Activated CD4-positive, alpha-beta T cell treated with anti-CD3 and anti-CD28 coated beads, Interleukin-2, amount 50 U/mL, for 1 hour (primary cell): ENCODE measurements at places on chromosomes 13 and 19.

DNA sequence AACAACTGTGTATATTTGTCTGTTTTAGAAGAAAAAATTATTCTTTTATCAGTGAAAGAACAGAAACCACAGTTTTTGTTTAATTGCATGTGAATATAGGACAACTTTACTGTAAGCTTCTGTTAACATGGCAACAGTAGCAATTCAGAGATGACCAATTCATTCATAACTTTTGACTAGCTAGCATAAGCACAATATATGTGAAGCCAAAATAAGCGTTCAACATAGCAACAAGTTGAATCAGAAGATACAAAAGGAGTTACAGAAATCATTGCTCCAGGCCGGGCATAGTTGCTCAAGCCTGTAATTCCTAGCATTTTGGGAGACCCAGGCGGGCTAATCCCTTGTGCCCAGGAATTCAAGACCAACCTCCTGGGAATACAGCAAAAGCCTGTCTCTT is 197.1 kb upstream of the GPC6 start:
- no peak for DNase-seq

- no peak for DNase-seq
Measured at GRCh38 chr13:49455007-49455398, 10.9 kb downstream of the SETDB2 start.

DNA sequence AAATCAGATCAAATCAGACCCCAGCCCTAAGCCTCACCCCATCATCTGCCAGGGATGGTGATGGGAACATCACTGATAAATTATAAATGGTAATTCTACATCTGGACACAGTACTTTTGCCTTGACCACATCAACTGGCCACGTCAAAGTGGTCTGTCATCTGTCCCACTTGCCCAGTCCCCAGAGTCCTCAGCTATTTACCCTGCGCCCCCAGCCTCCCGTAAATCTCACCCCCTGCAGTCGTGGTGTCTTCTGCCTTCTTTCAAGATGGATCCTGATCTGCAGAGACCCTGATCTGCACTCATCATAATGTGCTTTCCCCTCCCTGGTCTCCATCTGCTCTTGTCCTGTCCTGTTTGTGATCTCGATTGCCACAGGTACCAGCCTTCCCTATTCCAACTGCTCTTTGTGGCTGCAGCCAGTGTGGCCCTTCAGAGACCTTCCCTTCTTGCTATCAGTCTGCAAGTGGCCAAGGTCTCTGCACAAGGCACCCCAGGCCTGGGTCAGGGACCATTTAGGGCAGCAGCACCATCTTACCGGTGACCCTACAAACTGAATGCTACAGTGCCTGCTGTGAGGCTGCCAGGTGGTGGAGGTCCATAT is 26.7 kb upstream of the POP4 start:
- DNase-seq: no peak

GRCh38 chr19:46447824-46448223 is 19.1 kb upstream of the PNMA8C start:
- no peak for DNase-seq

DNA sequence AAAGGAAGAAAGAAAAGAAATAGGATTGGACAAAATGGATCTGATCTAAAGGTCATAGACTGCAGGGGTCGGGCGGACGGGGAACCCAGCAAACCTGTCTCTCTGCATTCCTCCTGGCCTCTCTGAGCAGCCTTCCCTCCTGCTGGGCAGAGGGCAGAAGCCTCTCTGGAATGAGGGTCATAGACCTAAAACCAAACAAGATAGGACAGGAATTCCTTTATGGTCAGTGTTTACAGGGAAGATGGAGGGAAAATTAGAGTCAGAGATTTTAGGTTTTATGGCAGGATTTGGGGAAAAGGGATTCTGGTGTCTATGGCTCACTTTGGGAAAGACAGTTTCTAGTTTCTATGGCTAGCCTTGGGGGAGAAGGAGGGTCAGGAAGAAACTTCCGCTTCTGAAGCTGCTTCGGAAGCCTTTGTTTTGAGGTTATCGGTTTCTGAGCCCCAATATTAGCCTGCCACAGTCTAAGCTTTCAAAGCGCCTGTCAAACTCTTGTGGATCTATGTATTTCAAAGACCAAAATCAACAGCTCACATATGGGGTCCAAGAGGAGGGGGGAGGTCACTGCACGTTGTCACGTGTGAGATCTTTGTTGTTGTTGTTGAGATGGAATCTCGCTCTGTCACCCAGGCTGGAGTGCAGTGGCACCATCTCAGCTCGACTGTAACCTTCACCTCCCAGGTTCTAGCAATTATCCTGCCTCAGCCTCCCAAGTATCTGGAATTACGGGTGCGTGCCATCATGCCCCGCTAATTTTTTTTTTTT is 18.9 kb upstream of the DPRX start:
- no peak for DNase-seq

DNA sequence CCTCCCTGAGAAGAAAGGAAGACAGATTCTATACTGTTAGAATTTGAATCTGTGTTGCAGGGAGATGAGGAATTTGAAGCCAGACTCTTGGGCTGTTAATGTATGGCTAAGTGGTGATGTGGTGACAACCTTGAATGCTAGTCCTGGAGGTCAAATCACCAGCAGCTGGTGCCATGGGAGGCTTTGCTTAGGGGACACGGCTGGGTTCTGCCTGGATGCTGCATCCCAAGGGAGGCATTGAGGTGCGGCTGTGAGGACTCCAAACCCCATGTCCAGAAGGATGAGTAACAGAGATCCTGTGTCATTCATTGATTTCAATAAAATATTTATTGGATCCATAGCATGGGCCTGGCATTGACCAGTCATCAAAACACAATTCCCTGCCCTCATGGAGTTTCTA is 42.3 kb downstream of the RFX2 start:
- DNase-seq: no peak

GRCh38 chr13:32645854-32646253 is 59.6 kb downstream of the PDS5B start:
- DNase-seq: no peak

GRCh38 chr19:40284501-40285352 is at the start of gene AKT2:
AKT2 (minus strand) TSS chr19:40285345; CDS start chr19:40265267, 20,078 bp downstream.
- DNase-seq: peak; percentile 68

DNA sequence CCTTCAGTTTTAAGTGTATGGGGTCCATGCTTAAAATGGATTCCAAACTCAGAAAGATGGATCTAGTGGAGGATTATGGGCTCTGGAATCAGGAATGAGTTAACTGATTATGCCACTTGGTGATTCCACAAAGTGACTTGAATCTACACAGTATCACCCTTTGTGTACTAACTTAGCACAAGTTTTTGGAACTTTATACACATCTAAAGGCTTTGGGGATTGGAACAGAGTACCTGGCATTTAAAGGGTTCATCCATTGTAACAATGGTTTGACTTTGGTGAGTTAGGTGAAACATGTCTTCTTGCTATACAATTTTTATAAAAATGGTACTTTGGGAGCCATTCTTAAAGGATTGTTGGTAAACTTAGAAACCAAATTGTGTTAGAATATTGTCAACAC is 1.1 kb downstream of the RPL21 start:
- DNase-seq: no peak

DNA sequence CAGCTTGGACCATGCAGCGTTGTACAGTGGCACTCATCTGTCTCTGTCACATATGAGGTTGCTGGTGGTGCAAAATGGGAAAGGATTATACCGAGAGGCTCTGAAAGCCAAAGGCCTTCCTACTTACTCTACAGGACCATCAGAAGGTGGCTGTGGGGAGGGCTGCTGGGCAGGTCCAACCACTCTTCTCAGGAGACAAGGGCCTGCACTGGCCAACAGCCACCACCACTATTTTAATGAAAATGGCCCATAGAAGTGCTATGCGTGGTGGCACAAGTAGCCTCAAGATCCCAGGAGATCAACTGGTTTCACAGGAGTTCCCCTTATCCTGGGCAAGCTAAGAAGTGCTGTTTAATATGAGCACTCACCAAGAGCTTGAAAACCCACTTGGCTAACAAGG is 52.3 kb downstream of the MRPL57 start:
- no peak for DNase-seq

DNA sequence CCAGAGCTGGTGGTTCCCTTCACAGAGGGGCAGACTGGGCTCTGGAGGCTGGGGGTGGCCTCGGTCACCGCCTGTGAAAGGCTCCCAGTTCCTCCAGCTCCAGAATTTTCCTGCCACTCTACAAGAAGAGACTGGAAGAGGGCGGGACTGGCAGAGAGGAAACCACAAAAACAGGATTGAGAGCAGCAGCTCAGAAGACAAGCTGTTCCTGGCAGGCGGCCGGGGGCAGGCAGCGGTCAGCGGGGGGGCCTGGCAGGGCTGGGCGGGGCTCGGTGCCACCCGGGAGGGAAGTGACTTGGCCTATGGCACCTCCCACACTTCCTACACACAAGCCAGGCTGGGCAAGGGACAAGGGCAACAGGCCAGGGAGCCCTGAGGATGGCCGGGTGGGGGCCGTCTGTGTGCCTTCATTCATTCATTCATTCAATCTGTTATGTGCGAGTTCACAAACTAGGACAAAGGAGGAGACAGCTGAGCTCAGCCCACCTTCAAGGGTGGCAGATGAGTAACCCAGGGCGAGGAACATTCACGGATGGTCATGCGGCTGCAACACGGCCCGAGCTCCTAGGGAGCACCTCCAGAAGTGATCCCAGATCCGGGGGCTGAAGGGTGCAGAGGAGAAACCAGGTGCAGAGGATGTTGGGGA is 16.9 kb upstream of the BTBD2 start:
- DNase-seq: no peak

GRCh38 chr19:33064458-33064791 is 263 bp downstream of the RHPN2 start:
- peak; percentile 6 for DNase-seq

GRCh38 chr13:65784088-65784816 is 1445.9 kb downstream of the PCDH9 start:
- DNase-seq: no peak

DNA sequence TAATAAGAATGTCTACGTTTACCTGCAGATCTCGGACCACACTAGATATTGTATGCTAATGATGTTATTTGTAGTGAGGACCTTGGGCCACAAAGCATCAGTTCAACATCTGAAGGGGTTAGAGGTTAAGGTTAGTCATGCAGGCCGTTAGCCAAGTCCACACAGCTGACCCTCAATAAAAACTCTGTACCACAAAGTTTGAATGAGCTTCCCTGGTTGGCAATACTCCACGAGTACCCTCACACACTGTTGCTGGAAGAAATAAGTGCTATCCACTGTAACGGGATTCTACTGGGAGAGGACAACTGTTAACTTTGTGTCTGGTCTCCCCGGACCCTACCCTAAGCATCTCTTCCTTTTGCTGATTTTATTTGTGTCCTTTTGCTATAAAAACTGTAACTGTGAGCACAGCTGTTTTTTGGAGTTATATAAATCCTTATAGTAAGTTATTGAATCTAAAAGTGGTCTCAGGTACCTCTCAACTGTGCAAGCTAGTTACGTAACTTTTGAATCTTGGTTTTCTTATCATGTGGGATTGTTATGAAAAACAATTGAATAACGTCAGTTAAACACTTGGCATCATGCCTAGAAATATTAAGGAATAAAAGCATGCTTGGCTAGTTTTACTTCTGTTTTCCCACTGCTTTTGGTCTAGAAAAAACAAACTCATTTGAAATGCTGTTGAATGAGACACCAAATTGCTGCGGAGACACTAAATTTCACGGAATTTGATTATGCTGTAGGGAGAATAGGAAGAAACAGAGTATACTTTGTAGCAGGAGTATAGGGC is 181.5 kb downstream of the DNAJC3 start:
- DNase-seq: no peak

DNA sequence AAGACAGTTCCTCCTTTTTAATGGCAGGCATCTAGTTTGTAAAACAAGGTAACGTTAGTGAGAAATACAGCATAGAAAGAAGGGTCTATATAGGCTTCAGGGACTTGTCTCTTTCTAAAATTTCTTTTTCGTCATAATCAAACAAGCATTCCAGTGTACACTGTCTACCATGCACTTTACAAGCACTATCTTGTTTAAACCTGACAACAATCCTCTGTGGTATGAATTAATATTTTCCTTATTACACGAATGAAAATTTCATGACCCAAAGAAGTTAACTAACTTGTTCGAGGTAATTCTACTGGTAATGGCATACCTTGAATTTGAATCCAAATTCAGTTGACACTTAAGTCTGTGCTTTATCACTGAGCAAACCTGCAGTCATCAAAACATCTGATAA is 399.7 kb upstream of the NBEA start:
- no peak for DNase-seq

- DNase-seq: no peak
Measured at GRCh38 chr13:74103970-74104555, 30.1 kb downstream of the KLF12 start.

DNA sequence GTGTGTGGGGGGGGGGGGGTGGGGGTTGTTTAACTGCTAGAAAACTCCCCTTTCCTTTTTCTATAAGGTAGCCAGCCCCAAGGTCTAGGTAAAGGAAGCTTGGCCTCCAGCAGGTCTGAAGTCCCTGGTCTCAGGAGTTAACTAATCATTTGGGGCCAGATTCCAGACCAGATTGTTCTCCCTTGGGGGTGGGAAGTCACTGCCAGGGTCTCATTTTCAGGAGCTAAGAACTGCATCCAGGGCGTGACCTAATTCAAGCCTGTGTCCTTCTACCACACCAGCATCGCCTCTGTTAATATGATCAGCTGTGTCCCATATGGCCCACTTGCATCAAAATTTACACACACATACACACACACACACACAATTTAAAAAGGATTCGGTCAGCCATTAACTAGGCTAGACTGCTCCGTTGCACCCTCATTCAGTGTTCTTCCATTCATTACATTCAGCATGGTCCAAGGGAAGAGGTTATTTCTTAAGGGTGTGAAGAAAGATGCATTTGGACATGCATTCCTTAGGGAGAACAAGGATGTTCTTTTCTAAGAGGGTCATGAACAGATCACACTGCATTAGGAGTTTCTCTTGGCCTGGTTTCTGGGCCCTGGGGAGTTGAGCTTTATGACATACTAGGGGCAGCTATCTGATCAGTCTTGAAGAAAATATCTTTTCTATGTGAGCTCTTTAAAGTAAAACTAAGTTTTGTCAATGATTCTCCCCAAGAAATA is 91.0 kb downstream of the FGF14 start:
- no peak for DNase-seq

- DNase-seq: peak; percentile 68
Measured at GRCh38 chr19:703651-704446, 4.9 kb upstream of the PALM start.

- DNase-seq: no peak
Measured at GRCh38 chr19:4657835-4658234, 12.3 kb downstream of the MYDGF start.

GRCh38 chr13:42064966-42065365 is 16.5 kb downstream of the DGKH start:
- no peak for DNase-seq

- no peak for DNase-seq
Measured at GRCh38 chr13:77740931-77741596, 43.6 kb downstream of the SLAIN1 start.
